Left forelimb (tissue), 1 donor: ENCODE measurements at places on chromosomes 3 and 15.

GRCh38 chr3:47578119-47578632 is 489 bp downstream of the CSPG5 start:
- DNase-seq, result peak; percentile 71

DNA sequence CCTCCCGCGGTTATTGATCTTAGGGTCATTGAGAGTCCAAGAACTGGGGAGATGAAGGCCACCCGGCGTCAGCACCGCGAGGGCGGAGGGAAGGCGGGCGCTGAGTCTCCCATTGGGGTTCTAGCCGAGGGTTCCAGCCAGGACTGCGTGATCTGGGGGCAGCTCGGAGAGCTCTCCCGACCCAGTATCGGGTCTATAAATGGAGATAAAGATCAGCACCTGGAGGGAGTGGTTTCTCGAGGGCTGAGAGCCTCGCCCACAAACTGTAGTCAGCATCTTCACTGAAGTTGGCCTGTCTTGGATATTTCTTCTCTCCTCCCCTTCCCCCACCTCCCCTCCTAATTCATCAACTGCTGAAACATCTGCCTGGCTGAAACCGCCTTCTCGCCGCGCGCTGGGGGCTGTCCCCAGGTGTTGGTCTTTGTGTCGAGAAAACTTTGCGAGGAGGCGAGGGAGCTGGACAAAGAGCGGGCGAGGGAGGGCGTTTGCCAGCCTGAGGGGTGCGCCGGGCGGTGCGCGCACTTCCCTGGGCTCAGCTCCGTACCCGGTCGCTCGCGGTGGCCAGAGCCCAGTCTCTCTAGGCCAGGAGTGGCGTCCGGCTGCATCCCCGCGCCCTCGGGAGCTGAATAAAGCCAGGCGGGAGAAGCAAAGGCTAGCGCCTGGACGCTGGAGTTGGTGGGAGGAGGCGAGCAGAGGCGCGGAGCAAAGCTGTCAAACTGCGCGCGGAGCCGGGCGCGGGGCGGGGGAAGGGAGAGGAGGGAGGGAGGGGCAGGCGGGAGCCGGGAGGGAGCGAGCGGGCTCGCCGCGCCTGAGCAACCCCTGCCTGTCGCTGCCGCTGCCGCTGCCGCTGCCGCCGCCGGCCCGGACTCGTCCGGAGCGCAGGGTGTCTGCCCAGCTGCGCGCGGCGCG is at the start of gene ST8SIA2:
ST8SIA2 (plus strand) TSS at position 811 of the 909 bp plus-strand sequence. CDS start 184 bp downstream, outside the sequence.
- DNase-seq, result peak; percentile 85

DNA sequence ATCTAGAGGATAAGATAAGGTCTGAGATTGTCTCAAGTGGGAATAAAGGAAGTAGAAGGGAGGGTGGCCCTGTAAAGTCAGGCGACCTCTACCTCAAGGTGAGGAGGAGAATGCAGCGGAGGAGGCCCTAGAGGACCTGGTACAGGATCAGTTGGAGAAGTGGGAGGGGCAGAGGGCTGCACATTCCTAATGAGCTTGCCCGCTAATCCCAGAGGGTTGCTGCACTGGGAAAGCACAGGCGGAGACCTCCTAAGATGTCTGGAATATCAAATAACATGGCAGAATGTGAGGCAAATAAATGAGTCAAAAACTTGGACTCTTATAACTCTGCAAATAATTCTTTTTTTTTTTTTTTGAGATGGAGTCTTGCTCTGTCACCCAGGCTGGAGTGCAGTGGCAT is 30.2 kb upstream of the VPS8 start:
- DNase-seq, result no peak

- DNase-seq, result no peak
Measured at GRCh38 chr3:196563721-196564225, 4.6 kb downstream of the WDR53 start.

DNA sequence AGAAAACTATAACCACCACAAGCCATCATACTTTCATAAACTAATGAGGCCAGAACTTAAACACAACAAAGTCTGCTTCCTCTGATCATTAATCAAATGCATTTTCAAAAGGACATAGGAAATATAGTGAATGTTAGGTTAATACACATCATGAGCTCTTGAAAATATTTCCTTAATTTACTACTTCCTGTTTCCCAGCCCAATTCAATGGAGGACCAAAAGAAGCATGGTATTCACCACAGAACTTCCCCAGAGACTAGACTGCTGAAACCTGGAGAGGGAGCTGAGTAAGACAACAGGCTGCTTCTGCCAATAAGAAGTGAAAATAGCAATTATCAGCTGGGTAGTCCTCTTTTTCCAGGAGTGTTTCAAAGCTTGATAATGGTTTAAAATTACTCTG is 250.3 kb downstream of the ULK4 start:
- no peak for DNase-seq

GRCh38 chr3:194995922-194996321 is 275.0 kb downstream of the XXYLT1 start:
- no peak for DNase-seq

- DNase-seq, result no peak
Measured at GRCh38 chr3:150871192-150871591, 34.0 kb downstream of the MINDY4B start.

DNA sequence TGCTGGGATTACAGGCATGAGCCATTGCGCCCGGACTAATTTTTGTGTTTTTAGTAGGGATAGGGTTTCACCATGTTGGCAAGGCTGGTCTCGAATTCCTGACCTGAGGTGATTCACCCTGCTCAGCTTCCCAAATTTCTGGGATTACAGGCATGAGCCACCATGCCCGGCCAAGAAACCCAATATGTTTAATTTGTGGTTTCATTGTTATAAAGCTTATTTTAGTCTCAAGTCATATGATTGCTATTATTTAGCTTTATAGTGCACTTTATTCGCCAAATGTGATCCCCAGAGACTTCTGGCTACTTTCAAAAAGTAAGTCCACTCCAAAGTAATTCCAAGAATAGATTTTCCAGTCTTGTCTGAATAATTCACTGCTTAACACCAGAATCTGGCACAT is 19.3 kb upstream of the SLC4A7 start:
- DNase-seq, result no peak

DNA sequence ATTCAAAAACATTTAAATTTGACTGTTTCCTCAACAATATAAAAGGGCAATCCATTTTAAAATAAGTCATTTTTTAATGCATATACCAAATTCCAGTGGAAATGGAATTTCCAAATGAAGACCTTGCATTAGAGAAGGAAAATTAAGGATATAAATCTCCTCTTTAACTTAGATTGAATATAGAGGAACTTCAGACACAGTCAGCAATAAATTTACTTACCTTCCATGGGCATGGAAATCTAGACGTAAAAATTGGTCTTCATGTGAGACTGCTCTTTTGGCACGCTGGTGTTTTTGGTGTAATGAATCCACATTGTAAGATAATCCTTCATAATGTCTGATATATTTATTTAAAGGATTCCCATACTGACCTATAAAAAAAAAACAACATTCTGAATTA is 32.1 kb downstream of the ADAM10 start:
- no peak for DNase-seq

DNA sequence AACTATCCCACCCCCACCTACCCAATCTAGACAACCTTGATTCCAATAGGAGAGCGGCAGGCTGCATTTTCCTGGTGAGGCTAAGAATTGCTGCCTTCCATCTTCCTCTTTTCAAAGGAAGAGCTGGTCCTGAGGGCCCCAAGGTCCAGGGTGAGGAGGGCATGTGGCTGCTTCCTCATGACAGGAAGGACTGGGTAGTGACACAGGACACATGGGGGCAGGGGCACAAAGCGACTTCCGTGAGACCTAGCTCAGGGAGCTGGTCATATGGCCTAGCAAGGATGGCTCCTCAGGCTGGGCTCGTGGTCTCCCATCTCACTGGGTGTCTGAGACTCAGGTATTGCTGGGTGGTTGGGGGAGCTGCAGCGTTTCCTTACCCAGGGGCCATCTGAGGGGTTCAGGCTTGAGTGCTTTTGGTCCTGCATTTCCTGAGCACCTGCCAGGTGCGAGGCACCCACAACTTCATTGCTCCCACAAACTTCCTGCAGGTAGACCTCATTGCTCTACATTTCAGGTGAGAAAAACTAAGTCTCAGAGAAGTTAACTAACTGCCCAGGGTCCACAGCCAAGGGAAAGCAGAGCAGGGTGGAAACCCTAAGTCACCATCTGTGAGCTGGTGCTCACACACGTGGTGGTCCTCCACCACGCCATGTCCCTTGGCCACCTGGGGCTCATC is 160.0 kb upstream of the TLE3 start:
- DNase-seq, result no peak

DNA sequence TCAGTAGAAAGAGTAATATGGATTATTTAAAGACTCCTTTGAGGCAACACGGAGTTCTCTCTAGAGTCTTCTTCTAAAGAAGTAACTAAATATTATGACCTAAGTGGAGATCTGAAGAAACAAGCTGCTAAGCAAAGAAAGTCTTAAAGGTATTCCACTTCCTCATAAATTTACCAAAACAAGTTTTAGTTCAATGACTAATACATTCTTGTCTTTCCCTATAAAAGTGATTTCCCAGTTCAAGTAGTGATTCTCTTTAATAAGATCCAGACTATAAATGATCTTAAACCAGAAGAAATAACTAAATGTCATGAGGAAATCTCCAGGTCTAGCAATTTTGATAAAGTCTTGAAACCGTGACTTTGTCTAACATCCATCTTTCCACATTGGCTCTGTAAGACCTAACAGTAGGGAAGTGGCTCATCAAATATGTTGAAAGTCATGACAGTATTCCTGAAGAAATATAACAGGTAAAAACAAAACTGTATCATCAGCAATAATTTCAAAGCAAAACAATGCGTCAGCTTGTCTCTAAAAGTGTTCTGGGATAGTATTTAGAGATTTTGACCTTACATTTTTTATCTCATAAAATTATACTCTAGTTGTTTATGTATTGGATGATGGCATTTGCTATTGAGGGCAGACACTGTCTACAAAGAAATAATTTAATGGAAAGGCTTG is 51.8 kb upstream of the NEDD4 start:
- no peak for DNase-seq

- DNase-seq, result no peak
Measured at GRCh38 chr3:120275618-120276017, 9.4 kb downstream of the GPR156 start.

DNA sequence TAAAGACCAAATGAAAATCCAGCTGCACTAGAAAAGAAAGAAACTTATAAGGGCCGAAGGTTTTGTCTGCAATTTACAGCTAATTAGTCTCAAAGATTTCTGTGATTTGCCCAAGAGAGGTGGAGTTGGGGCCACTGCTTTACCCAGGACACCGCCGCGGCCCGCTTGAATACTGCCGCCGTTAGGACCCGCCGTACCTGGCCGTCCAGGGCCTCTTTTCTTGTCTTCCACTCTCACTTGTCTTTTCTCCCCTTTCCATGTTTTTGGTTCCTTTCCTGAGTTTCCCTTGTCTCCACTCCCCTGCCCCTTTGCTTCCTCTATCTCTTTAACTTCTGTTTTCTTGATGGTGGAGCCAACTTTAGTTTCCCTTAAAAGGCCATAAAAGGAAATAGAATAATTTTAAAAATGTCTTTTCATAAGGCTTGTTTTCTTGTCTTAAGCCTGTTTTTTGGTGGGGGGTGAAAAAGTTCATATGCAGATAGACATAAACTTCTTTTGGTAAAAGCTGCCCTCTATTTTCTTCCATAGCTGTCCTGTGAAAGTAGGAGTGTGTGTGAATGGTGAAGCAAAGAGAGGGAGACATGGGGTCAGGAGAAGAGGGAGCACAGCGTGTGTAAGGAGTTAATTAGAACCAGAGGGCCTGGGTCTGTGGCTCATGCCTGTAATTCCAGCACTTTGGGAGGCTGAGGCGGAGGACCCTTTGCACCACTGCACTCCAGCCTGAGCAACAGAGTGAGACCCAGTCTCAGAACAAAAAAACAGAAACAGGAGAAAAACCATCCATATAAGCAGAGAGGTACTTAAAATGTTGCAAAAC is 16.0 kb upstream of the CCNL1 start:
- no peak for DNase-seq

- no peak for DNase-seq
Measured at GRCh38 chr15:34853001-34853758, 57.8 kb upstream of the ACTC1 start.

- DNase-seq, result no peak
Measured at GRCh38 chr3:173976281-173976680, 578.7 kb downstream of the NLGN1 start.

- DNase-seq, result no peak
Measured at GRCh38 chr15:35168464-35168863, 83.4 kb upstream of the NANOGP8 start.

DNA sequence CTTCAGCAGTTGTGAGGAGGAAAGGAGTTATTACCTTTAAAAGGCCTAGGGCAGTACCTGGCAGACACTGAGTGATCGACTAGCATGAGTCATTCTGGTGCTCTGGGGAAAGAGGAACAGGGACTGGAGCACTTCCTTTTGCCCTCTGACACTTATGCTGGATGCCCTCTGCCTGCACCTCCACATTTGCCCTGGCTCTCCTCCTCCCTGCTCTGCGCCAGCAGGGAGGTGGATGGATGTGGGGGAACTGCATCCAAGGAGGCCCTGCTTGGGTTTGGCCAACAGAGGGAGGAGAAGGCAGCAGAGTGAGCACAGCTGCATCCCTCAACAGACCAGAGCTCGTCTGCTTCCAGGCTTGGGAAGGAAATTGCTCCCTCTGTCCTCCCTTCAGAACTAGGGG is 75.0 kb downstream of the SEMA5B start:
- no peak for DNase-seq

DNA sequence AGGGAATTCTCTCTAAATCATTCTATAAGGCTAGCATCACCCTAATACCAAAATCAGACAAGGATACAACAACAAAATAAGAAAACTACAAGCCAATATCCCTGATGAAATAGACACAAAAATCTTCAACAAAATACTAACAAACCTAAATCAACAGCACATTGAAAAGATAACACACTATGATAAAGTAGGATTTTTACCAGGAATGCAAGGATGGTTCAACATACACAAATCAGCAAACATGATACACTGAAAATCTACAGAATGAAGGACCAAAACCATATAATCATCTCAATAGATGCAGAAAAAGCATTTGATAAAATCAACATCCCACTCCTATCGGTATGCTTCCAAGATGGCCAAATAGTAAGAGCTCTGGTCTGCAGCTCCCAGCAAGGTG is 39.5 kb downstream of the ALDH1A2 start:
- no peak for DNase-seq

DNA sequence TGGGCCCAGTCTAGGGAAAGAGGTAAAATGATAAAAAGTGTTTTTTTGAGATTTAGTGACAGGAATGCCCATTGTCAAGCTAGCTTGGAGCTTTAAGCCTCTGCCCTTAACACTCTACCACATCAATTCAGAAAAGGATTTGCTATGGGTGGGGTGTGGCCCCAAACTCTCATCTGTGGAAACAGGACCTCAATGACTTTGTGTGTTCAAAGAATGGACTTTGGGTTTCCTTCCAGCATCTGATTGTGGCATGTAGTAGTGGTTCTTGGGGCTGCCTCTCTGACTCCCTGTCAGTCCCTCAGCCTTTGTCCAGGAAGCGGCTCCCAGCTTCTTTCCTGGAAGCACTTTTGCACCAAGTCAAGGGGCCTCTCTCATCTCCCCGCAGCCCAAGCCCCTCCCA is 56.1 kb downstream of the CCNL1 start:
- no peak for DNase-seq

GRCh38 chr3:173395073-173395411 is 2.5 kb upstream of the NLGN1 start:
- DNase-seq, result no peak

DNA sequence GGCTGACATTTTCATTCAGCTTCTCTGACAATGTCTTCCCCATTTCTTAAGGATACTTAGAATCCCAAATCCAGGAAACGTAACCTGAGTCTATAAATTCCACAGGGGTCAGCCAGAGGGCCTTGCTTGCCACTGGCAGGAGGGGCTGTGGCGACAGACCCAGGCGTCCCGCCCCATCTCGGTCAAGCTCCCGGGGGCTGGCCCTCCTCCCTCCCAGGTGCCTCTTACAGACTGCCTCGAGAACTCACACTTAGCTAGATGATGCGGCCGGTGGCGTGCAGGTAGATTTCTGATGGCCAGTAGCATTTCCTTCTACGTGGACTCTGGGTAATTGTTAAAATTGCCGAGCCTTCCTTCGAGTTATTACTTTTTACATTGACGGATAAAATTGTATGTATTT is 172.5 kb downstream of the NSMCE3 start:
- no peak for DNase-seq
